ENCODE measurements at places on chromosomes 11 and 22.
A peak's percentile ranks its signal among the peaks of the same experiment; 100 is the strongest.

DNA sequence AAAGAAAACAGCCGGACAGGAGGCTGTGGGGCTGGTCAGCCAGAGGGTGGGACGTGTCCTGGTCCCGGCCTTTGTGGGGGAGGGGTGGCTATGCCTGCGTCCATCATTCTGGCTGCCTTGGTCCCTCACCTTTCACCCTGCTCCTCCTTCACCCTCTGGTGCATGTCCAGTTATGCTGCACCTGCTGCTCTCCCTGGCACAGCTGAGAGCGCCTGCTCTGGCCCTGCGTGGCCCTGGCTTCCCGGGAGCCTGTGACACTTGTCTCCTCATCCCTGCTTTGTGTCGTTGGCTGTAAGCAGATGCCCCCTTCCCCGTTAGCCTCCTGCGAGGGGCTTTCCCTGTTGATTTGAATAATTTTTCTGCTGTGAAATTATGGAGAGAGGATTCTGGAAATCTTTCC, 16.6 kb downstream of the PHRF1 start:
- no peak for DNase-seq

GRCh38 chr11:77517226-77517625, 43.3 kb upstream of the PAK1 start:
- no peak for DNase-seq

DNA sequence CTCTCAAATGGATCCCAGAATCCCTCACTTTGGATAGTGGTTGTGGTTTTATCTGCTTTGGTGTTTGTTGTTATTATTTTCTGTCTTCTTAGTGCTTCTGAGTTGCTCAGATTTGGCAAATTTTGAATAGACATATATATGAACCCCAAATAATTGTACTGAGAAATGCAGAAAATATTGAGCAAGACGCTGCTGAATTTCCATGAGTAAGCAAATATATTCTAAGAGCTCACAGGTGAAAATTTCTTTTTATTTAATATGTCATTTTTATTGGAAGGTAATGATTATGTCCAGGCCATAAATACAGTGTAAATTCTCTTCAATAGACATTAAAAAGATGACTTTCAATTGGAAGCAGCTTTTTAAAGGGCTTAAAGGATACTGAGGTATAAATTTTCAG, 152.1 kb downstream of the FAT3 start:
- DNase-seq, result no peak

DNA sequence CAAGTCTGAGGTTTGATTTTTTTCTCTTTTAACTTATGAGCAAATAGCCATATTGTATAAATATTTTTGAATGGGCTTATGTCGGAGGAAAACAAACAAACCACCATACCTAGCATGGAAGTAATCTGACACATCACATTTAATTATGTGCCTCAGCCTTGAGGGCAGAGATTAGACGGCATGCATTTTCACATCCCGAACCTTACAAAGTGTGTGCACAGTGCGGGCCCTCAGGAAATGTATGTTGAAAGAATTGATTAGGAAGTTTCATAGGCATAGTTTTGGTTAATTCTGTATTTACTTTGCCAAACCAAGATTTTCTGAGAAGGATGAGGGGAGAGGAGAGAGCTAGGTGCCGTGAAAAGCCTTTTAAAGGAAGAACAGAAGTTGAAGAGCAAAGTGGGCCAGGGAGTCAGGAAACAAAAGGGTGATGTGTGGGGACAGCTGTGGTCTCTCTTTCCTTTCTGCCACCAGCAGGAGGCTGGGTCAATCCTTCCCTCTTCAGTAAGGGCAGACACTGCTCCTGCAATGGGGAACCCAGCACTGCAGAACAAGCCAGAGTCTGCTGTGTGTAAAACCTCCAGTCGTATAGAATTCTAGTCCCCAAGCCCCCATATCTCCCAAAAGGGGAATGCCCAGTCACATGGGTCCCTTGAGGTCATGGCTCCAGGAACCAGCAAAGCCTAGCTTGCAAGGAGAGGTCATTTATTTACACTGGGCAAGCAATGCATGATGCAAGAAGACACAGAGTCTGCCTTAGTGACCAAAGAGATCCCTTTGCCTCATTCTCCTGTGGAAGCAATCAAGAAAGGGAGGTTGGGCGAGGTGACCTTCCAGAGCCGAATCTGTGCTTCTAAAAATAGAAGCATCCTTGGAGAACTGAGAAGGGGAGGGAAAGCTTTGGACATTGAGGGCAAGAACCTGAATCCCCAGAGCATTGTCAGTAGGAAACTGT, 71.1 kb upstream of the OLFML1 start:
- no peak for DNase-seq

DNA sequence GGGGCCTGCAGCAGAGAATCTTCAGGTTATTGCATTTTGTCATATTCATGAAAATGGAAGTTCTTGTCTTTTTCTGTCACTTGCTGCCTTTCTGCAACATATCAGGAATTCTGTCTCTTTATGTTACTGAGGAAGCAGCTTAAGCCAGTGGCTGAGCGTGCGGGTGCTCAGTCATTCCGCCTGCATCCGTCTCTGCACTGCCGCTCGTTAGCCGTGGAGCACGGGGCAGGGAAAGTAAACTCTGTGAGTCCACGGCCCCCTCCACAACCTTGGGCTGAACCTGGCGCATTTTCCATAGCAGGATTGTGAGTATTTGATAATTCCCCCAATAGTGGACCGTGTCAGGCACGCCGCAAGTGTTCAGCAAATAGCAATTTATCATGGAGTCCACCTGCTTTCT, 1007.7 kb downstream of the BRD1 start:
- DNase-seq, result no peak

DNA sequence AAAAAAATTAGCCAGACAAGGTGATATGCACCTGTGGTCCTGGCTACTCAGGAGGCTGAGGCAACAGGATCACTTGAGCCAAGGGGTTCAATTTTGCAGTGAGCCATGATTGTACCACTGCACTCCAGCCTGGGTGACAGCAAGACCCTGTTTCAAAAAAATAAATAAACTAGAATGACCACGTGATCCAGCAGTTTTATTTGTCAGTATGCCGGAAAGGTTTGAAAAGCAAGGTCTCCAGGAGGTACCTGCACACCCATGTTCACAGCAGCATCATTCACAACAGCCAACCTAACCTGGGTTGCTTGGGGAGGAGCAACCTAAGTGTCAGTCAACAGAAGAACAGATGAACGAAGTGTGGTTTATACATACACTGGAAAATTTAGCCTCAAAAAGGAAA, 78.7 kb upstream of the SEPTIN5 start:
- DNase-seq, result no peak

DNA sequence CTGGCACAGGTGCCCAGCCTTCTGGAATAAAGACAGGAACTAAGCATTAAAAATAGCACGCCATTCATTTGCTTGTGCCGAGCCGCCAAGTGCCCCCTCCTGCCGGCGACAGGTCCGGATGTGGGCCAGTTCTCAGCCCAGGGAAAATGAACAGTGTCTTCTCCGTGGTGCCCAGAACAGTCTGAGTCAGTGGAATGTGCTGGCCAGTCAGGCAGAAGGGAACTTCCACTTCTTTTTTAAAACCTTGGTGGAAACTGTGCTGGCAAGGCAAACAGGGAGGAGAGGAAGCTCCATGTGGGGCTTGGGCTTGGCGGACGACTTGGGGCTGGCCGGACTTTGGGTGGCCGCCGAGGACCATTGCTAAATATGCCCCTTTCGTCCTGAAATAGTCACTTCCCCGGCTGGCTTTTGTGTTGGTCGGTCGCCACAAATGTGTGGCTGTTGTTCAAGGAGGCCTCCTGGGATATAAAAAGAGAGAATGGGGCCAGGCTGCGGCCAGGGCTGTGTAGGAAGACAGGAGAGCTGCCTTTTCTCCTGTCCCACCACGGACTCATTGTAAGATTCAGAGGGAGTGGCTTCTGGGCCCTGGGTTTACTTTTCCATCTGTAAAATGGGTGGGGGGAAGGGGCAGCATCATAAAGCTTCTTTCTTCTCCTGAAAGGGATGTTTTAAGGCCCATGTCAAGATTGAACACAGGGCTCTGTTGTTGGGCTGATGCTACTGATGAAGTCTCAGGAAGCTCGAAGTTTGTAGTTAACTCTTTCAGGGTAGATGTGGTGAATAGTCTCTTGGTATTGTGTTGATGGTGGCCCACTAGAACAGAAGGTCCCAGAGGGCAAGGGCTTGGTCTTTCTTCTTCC, 101.0 kb downstream of the PTPRJ start:
- DNase-seq, result no peak

DNA sequence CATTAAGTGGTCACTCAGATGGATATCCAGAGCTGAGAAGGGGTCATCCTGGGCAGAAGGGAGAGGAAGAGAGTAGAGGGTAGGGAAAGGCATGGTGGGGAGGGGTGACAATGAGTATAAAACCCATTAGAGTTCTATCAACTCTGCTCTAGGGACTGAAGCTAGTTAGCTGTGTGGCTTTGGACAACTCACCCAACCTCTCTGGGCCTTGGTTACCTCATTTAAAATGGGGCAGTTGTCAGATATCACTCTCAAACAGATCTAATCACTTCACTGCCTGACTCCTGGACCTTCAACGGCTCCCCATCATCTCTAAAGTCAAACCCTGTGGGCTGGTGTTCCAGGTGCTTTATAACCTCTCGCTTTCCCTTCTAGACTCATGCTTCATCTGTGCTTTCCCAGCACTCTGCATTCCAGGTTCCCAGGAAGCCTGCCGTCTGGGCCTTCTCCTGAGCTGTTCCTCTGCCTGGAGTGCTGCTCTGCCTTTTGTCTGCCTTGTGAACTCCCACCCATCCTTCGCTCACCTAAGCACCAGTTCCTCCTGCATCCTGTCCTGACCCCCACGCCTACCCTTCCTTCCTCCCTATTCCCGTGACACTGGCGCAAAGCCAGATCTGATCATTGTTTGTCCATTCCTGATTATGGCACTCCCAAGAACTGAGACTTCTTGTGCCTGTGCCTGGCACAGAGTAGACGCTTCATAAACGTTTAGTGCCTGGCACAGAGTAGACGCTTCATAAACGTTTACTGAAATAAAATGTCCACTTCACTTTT, 22.3 kb upstream of the KCNJ11 start:
- no peak for DNase-seq

GRCh38 chr22:29251265-29251664, 16.5 kb downstream of the RHBDD3 start:
- no peak for DNase-seq

DNA sequence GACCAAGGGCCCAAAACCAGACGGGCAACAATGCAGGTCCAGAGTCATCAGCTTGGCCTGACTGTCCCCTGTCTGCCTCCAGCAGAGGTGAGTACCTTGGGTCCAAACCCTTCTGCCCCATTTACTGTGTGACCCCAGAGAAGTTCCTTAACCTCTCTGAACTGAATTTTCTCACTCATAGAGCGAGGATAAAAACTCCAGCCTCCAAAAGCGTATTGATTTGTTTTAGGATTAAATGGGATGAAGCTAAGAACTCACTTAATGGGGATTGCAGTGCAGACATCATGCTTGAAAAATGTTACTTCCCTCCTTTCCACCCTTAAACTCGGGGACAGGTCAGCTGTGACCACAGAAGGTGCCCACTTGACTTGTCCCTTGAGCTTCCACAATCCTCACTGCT, 22.6 kb downstream of the IGLL1 start:
- DNase-seq, result no peak

DNA sequence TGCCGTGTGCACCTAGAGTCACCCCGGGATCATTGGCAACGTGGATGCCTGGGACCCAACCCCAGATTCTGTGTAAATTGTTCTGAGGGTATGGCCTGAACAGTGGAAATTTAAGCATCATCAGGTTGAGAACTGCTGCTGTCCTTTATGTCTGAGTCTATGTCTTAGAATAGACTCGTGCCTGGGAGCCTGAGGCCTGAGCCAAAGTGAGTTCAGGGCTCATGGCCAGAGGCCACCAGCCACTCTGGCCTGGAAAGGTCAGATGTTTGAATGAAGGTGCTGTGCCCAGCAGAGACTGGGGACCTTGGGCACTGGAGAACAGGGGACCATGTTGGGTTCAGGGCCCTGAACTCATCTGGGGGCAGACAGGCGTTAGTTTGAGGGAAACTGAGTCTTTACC, 91.1 kb downstream of the MYO18B start:
- DNase-seq, result no peak

DNA sequence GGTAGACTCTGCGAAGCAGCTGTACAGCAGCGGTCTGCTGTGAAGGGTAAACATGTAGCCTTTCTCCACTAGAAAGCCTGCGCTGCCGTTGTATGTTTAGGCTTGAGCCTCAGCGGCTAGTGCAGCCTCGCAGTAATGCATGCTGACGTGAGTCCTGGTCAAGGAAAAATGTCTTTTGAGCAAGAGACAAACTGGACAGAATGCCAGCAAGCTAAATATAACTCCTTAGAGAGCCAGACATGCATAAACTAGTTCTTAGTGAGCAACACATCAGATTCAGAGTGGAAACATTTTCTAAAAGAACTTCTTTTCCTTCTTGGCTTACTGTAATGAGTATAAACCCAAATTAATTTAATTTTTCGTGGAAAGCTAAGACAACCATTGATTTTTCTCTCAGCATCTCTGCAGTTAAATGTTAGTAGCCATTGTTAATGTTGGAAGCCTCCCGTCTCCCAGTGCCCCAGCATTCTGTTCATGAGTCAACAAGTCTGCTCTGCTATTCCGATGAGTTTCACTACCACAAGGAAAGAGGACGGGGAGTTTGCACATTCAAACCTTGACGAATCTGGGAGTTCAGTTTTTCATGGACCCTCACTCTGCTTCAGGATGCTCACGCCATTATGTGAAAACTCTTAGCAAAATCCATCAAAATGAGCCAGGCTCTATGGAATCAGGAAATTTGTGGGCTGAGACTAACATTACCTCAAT, 51.4 kb downstream of the JAM3 start:
- no peak for DNase-seq

GRCh38 chr22:38755911-38756532, at the start of gene SUN2:
TSS of gene SUN2 (minus strand) at chr22:38755998. CDS start at chr22:38752628, 3,370 bp downstream.
- DNase-seq, result peak; percentile 90

DNA sequence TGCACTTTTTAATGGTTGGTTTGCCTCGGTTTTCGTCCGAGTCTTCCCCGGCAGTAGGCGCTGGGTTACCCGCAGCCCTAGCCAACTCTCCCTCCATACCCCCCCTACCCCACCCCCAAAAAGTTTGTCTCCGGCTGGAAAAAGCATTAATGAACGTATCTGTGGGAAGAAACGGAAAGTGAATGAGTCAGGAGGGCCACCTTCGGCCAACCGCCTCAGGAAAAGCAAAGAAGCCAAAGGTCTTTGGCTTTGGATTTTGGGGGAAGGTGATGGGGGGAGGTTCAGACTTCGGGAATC, 508 bp upstream of the FLI1 start:
- DNase-seq, result no peak

- DNase-seq, result no peak
Measured at GRCh38 chr11:94956963-94957362, 16.4 kb downstream of the CWC15 start.

DNA sequence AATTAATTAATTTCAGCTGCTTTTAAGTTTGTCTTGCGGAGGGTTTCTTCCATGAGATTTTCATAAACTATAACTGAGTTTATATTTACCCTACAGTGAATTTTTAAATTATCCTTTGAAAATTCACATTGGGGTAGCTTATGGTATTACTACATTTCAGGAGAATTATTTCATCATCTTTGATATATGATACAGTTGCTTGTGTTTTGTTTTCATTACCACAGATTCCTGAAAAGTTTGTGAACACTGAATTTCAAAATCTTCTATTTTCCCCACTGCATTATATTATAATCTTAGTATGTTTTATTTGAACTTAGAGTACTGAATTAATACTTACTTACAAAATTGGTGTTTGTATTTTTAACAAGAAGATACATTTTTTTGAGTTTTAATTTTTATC, 24.4 kb downstream of the METTL15 start:
- no peak for DNase-seq

GRCh38 chr22:22687638-22688500, 43.5 kb downstream of the GGTLC2 start:
- DNase-seq, result no peak

GRCh38 chr11:66619080-66619554, 2.7 kb downstream of the RBM14 start:
- no peak for DNase-seq

- no peak for DNase-seq
Measured at GRCh38 chr11:313304-313786, 495 bp upstream of the IFITM1 start.

All from stimulated activated CD4-positive, alpha-beta T cell treated with anti-CD3 and anti-CD28 coated beads, Interleukin-2, amount 100 ng/mL, for 48 hours (primary cell).